ENCODE measurements at places on chromosomes 3 and 15. TPM values are rescaled to one million over a fixed set of nuclear protein-coding genes. Genes with fewer than 3 reads are reported as not detected.

The GUCA1C gene
- total RNA-seq = not detected

The AMT gene
- total RNA-seq = 1.2 TPM

The SLMAP gene
- total RNA-seq = 79.5 TPM

The FBXW12 gene
- not detected for total RNA-seq

The MINAR1 gene
- 0.25 TPM for total RNA-seq

The SCN11A gene
- total RNA-seq = not detected

All from foreskin keratinocyte (primary cell).